ENCODE measurements at places on chromosomes 4 and X. TPM values are rescaled to one million over a fixed set of nuclear protein-coding genes. Genes with fewer than 3 reads are reported as not detected.

Gene CLDN34
- not detected for total RNA-seq

Gene HDX
- 2.6 TPM for total RNA-seq

Gene GC
- total RNA-seq, result not detected

Gene ATP2B3
- total RNA-seq, result not detected

All from T-helper 2 cell treated with Interferon-gamma antibody and Interleukin-4, amounts not matched to agents 100 ng/mL and 5 ng/mL, for 36 hours (primary cell).